ENCODE measurements at places on chromosomes 16 and 17.

- no peak for DNase-seq
Measured at GRCh38 chr17:81426393-81427172, 31.3 kb downstream of the BAHCC1 start.

DNA sequence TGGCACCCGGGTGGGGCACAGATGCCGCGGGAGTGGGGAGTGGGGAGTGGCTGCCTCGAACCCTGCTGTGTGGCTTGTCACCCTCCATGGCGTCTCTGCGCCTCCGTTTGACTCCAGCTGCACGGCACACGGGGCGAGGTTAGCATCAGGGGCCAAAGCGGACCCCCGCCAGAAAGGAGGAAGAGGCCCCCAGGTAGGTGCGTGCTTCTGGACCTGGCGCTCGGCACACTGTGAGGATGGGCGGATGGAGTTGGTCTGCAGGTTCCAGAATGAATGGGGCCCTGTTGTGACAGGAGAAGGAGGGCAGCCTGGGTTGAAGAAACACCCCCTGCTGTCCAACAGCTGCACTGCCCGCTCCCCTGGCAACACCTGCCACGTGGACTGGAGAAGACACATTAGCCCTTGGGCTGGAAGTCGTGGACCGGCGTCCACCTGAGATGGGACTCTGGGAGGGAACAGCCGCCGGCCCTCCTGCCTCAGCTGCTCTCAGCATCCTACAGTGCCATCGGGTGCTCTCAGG lies 9.4 kb upstream of the FASN start:
- DNase-seq, result no peak

DNA sequence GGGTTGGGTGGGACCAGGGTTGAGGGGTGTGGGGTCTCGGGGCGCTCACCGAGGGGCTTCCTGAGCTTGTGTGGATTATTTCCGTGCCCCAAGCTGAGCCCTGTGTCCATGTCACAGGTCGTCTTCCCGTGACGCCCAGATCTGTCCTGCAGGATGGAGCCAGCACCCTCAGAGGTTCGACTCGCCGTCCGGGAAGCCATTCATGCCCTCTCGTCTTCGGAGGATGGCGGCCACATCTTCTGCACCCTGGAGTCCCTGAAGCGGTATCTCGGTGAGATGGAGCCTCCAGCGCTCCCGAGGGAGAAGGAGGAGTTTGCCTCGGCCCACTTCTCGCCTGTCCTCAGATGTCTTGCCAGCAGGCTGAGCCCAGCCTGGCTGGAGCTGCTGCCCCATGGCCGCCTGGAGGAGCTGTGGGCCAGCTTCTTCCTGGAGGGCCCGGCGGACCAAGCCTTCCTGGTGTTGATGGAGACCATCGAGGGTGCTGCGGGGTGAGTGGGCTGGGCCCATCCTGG lies 1.0 kb downstream of the TELO2 start:
- no peak for DNase-seq

DNA sequence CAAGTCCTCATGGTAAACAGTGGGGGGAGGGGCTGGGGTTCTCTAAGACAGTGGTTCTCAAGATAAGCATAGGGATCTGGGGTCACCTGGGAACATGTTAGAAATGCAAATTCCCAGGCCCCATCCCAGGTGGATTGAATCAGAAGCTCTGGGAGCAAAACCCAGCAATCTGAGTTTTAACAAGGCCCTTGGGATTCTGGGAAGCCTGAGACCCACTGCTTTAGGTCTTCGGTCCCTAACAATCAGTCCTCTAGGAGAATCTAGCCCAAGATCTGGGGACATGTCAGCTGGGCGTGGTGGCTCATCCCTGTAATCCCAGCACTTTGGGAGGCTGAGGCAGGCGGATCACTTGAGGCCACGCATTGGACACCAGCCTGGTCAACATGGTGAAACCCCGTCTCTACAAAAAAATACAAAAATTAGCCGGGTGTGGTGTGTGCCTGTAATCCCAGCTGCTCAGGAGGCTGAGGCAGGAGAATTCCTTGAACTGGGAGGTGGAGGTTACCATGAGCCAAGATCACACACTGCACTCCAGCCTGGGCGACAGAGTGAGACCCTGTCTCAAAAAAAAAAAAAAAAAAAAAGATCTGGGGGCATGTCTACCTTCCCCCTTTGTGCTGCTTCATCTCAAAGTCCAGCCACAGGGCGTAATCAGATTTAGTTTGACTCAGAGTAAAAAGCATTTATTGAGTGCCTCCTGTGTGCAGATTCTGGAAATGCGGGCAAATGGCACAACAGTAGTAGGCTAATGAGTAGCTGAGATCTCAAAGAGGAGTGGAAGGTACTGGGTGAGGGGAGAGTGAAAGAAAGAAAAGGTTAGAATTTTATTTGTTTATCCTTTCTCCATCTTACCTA lies 8.8 kb upstream of the NR1D1 start:
- no peak for DNase-seq

DNA sequence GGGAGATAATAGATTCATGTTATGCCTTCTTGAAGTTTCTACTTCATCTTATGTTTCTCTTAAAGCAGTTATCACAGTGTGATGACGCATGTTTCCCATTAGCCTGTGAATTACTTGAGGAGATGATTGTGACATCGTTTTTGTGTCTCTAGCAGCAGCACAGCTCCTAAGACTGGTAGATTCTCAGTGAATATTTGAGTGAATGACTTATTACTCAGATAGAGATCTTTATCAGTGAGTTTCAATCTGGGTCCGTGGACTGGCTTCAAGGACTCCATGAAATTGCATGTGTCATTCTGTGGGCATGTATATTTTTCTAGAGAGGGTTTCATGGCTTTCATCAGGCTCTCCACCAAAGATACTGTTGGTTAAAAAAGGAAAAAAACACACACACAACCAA lies 29.9 kb downstream of the YPEL2 start:
- no peak for DNase-seq

DNA sequence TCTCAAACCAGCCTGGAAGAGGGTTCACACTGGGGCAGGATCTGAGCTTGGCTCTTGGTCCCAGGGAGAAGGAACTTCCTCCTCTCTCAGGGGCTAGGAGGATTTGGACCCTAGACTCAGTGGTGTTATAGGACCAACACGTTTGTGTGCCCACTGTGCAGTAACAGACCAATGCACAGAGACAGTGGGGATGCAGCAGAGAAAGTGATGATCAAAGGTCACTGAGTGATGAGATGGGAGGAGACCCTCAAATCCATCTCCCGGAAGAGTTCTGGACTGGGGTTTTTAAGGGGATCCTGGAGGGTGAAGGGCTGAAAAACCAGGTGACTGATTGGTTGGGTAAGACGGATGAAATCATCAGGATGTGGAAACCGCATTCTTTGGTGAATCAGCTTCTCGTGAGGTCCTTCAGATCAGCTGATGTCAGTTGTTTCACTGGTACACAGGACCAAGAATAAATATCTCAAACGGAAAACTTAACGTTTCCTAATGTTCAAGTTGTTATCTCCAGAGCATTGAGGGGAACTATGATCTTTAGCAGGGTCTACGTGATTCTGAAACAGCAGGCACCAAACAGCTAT lies 3.3 kb upstream of the VAC14 start:
- DNase-seq, result no peak

DNA sequence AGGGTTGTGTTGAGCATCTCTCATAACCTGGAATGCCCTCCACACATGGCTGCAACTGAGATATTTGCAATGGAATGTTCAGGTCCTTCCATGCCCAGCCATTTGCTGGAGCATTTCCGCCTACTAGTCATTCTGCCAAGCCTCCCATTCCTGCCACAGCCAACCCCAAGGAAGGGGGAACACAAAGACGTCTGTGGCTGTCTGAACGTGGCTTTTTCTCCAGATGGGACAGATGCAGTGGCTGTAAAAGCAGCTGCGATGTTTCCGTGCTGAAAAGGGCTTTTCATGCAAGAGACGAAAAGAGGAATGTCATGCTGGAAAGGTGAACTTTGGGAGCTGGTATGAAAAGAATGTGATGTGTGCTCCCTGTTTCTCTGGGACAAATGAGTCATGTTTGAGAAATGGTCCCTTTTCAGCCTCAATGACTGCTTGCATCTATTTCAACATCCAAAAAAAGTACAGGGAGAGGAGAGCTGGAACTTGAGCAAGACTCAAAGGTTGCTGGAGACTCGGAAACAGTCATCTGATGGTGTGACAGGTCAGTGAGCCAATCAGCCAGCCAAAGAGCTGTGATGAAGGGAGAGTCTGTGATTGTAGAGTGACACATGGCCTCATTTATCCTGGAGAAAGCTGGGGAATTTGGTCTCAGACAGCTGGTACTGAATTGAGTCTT lies 208.9 kb downstream of the SHISA9 start:
- no peak for DNase-seq

DNA sequence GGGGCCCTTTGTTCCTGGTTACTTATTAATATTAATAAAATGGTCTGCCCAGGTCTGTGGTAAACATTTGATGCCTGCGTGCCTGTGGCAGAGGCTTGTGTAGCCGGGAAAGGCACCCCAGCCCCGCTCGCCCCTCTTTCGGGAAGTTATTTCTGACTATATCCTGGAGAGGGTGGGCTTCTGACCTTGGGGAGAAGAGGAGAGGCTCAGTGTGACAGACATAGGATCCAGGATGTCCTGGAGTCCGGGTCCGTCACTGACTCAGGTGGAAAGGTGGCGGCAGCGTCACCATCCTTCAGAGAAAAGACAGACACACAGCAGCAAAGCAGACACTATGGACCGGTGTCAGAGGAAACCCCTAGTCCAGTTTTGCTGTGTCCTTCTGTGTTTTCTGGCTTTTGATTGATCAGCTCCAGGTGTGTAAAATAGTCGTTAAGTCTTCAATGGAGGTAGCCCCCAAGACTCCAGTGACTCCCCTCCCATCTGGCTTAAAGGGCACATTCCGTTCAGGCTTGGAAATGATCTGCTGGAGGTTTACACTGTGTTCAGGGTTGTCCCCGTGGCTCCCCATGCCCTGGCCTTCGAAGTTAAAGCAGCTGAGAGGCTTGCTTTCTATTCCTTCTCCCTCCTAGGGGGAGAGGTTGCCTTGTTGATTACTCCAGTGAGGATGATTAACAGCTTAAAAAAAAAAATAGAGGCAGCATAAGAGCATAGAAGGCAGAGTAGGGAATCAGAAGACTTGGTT lies 81.6 kb downstream of the CCDC182 start:
- no peak for DNase-seq

- DNase-seq, result no peak
Measured at GRCh38 chr17:1078831-1079561, 82.1 kb downstream of the TIMM22 start.

DNA sequence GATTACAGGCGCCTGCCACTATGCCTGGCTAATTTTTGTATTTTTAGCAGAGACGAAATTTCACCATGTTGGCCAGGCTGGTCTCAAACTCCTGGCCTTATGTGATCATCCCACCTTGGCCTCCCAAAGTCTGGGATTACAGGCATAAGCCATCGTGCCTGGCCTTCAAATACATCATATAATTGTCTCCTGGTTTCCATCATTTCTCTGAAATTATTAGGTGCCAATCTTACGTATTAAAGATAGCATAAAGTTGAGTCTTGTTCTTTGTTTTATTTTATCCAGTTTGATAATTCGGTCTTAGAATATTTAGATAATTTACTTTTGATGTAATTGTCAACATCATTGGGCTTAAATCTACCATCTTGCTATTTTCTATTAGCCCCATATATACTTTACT lies 32.8 kb upstream of the TMEM92 start:
- no peak for DNase-seq

- DNase-seq, result no peak
Measured at GRCh38 chr16:72428681-72429376, 256.9 kb upstream of the PMFBP1 start.
